ENCODE measurements at places on chromosomes 2 and 18. TPM values are rescaled to one million over a fixed set of nuclear protein-coding genes. Genes with fewer than 3 reads are reported as not detected.

- DNase-seq = no peak
Measured at GRCh38 chr2:44952143-44952805, 10.8 kb downstream of the SIX3 start.

GRCh38 chr2:1455466-1455865 is 42.2 kb downstream of the TPO start:
- DNase-seq = no peak

DNA sequence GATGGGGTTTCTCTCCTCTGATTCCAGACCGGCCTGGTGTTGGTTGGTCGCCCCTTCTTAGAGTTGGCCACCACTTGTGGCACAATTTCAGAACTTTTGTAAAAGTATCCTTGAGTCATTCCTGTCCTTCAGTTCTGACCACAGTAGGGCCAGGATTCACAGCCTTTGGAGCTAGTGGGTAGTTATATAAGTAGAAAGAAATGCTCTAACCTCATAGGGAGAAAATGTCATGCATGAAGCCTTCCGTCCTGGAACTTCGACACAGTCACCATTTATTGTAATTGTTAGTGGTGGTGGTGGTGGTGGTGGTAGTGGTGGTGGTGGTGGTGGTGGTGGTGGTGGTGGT is 65.4 kb downstream of the EPAS1 start:
- no peak for DNase-seq

The LIMS4 gene
- 1.6 TPM for total RNA-seq

The PNKD gene
- 66.2 TPM for total RNA-seq

DNA sequence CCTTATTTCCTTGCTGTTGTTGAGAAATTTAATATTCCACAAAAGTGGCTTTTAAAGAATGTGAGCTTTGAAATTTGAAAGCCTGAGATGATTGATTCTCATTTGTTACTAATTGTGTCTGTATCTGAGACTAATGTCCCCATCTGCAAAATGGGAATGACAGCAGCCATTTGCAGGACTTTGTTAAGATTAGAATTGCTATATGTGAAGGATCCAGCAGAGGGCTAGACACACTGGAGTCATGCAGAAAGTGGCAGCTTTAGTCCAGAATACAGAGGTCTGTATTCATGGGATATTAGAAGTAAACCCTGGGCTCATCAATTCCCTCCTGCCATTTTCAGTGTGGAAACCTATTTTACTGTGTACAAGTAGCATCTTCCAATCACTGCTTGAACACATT is 296.5 kb upstream of the GYPC start:
- DNase-seq = no peak

Data from ureter (tissue), 1 donor.